CD4-positive, alpha-beta T cell treated with Interleukin-15 for 1 hour (primary cell): ENCODE measurements at places on chromosomes 4 and X.

GRCh38 chr4:11028334-11028733 is 343.8 kb upstream of the CLNK start:
- no peak for DNase-seq

DNA sequence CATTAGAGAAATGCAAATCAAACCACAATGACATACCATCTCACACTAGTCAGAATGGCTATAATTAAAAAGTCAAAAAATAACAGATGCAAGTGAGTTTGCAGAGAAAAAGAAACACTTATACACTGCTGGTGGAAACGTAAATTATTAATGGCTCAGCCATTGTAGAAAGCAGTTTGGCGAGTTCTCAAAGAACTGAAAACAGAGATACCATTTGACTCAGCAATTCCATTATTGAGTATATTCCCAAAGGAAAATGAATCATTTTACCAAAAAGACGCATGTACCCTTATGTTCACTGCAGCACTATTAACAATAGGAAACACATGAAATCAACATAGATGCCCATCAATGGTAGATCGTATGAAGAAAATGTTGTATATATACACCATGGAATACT is 75.0 kb downstream of the NAA11 start:
- DNase-seq, result no peak

DNA sequence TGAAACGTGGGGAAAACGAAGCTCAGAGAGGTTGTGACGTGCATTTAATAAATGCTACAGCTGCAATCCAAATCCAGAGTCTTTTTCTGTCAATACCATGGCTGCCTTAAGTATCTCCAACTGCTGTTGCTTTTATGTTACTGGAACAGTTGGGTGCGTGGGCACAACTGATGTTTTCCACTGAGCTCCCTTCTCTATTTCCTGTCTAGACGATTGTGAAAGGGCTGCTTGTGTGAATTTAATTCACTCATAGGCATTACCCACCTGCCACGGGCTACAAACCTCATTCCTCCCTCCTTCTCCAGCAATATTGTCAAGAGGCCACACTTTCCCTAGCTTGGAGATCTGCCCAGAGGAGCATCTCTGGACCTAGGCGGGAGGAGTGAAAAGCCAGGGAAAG is 526.0 kb downstream of the MID1IP1 start:
- DNase-seq, result peak; percentile 32

- DNase-seq, result no peak
Observed at GRCh38 chr4:77015390-77015789, 60.4 kb downstream of the CCNI start.

DNA sequence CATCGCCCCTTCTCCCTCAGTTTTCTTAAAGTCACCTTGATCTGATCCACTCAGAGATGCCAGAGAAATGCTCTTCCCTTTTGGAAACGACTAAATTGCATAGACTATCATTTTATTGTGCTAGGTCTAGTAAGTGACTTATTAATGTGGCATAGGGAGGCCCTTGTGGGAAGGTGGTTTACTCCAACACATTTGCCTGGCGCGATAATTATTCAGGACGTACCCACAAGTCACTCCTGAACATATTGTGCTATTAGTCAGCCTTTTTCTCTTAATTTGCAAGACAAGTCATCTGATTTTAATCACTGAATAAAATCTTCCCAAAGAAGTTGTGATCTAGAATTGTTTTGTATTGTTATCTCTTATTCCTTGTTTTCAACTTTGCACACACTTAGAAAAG is 7.6 kb downstream of the ENPEP start:
- no peak for DNase-seq

DNA sequence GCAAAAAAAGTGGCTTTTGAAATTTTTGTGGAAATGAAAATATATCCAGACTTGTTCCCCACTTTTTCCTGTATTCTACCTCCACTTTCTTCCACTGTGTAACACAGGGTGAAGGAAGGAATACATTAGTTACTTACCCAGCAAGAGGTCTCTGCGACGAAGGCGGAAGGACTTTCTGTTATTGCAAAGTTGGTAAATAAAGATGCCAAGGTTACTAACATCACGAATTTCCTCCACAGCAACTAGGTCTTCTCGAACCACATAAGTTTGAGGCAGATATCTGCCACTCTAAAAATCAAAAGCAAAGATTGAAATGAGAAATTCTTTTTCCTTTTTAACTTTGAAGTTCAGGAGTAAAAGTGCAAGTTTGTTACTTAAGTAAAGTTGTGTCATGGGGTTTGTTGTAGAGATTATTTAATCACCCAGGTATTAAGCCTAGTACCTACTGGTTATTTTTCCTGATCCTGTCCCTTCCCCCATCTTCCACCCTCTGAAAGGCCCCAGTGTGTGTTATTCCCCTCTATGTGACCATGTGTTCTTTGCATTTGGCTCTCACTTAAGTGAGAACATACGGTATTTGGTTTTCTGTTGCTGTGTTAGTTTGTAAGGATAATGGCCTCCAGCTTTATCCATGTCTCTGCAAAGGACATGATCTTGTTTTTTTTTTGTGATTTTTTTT is 5.8 kb downstream of the ITM2A start:
- no peak for DNase-seq

GRCh38 chr4:25031077-25031621 is 403 bp upstream of the LGI2 start:
- no peak for DNase-seq

GRCh38 chr4:26217961-26218676 is 102.7 kb upstream of the RBPJ start:
- peak; percentile 50 for DNase-seq

- DNase-seq, result no peak
Observed at GRCh38 chr4:141090473-141090872, 42.8 kb downstream of the RNF150 start.

DNA sequence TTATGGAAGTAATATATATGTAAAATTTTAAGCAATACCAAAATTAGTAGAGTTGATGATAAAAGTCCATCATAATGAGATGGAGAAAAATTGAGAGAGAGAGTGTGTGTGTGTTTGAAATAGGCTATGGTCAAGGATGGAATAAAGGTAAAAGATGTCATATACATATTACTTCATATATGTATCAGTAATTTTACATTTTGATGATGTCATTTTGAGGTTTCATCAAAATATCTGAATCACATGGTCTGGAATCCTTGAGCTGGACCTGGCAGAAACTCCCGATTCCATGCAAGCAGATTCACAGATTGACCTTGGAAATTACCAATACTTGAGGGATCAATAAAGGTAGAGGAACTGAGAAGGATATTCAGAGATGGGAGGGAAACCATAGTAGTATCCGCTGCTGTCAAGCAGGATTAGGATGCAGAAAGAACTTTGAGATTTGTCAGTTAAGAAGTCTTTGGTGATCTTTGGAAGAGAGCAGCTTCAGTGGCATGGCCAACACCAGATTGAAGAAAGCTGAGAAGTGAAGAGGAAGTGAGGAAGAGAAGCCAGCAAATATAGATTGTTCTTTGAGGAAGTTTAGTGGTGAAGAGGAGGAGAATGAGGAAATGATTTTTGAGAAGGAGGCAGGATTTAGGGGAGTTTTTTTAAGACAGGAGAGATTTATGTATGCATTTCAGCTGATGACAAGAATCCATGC is 21.5 kb downstream of the DNAAF6 start:
- no peak for DNase-seq

- DNase-seq, result no peak
Observed at GRCh38 chr4:1222036-1222789, 26.7 kb downstream of the CTBP1 start.

GRCh38 chr4:23036503-23036902 is 343.8 kb downstream of the GBA3 start:
- no peak for DNase-seq

DNA sequence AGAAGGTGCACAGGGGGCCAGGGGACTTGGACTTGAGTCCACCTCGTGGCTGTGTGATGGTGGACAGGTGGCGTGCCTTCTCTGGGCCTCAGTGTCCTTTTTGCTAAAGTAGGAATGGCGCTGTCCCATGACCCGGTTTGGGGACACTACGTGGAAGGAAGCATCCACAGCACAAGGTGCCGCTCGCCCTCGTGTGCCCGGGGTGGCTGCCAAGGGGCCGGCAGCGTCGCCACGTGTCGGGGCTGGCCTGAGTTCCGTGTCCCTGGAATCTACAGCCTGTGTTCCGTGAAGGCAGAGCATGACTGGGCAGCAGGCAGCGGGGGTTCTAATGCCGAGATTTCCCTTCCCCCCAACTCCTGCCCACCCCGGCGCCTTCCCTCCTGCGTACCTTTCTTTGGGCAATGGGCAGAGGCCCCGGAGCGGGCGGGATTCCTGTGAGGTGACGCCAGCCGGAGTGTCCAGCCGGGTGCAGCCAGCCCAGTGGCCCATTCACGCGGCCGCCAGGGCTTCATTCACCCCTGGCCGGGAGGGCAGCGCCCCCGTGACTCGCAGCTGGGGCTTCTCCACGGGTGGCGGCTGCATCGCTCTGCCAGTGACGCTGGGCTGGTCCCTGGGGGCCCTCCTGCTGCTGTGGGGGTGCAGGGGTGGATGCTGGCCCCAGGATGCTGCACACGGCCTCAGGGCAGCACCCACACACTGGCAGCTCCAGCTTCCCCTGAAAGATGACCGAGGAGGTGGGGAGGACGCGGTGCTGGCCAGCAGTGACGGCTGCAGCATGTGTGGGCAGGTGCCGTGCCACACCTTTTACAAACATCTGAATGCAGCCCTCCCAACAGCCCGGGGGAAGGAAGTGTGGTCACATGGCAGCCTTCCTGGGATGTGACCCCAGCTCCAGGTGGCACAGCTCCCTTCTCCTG is 21.2 kb downstream of the DOK7 start:
- DNase-seq, result peak; percentile 66

GRCh38 chr4:142725886-142726285 is 120.2 kb downstream of the INPP4B start:
- no peak for DNase-seq

- no peak for DNase-seq
Observed at GRCh38 chr4:58225460-58225859, 1115.3 kb upstream of the IGFBP7 start.

GRCh38 chrX:44223150-44223549 is 120.3 kb downstream of the EFHC2 start:
- no peak for DNase-seq

DNA sequence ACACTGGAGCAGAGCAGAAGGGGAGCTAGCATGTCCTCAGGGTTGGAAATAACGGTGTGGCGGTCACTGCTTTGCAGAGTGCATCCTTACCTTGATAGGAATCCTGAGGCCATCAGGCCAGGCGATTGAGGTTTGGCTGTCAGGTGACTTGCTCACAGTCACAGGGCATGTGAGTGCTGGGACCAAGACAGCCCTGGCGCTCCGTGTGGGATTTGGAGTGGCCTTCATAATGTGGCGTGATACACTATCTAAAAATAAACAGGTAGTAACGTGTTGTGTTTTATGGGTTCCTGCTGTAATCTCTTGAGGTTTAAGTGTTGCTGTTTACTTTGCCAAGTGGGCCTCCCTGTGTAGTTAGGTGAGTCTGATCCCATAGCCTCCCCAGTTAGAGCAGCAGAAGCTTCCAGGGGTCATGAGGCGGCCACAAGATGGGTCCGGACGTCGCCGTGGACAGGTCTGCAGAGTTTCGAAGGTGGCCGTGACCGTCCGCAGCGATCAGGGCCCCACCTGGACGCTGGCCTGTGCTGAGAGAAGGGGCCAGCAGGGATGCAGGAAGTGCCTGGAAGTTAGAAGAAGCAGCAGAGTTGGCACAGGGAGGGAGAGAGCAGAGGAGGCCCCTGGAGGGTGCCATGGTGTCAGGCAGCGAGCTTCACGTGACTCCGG is 27.7 kb downstream of the RGS12 start:
- no peak for DNase-seq

GRCh38 chrX:41707218-41707617 is 16.8 kb upstream of the GPR82 start:
- no peak for DNase-seq

DNA sequence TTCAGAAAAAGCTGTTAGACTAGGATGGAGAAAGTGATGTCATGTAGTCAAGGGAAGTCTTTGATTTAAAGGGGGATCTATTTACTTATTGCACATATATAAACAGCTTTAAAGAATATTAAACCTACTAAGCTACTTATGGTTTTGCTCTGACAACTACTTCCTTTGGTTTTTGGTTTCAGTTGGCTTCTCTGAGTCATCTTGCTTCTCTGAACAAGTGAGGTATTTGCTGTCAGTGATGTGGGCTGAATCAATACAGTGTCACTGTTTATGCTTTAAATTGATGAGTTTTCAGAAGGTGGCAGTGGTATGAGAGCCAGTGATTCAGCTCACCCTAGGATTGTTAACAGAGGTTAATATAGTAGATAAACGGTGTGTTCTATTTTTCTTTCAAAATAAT is 75.1 kb downstream of the CEP44 start:
- no peak for DNase-seq

DNA sequence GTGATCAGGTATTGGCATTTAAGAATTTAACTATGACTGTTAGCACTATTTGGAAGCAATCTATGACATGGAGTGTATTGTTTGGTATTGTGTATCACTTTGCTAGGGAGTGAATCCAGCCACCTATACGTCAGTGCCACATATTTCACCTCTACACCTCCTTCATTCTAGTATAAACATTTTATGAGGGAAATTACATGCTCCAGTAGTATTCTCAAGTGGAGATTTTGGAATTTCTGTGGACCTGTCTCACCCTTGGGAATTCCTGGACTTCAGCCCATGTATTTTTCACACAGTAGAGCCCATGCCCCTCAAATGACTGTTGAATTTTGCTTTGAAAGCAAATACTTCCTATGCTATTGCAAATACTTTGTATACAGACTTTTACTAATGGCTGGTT is 11.3 kb downstream of the BST1 start:
- DNase-seq, result no peak

DNA sequence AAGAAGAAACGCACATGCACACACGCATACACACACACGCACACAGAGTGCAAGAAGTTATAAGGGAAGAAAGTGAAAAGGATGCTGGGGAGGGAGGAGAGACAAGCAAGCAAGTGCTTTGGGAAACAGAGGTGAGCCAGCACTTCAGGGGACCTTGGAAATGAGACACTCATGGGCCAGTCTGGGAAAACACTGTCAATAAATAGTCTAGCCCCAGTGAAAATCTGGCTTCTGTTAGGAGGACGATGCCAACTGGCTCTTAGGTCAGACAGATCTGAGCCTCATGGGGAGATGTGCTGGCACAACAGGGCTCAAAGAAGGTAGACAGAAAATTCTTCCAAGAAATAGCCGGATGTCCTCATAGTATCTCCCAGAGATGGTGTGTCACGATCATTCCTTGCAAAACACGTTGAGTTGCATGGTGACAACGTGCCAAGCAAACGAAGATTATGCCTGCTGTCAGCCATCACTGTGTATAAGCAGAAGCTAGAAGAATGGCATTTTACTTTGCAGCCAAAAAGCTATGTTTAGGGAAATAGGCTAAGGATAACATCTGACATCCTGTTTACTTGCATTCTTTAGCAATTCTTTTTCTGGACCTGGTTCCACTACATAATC is 557 bp upstream of the ARHGEF6 start:
- no peak for DNase-seq

DNA sequence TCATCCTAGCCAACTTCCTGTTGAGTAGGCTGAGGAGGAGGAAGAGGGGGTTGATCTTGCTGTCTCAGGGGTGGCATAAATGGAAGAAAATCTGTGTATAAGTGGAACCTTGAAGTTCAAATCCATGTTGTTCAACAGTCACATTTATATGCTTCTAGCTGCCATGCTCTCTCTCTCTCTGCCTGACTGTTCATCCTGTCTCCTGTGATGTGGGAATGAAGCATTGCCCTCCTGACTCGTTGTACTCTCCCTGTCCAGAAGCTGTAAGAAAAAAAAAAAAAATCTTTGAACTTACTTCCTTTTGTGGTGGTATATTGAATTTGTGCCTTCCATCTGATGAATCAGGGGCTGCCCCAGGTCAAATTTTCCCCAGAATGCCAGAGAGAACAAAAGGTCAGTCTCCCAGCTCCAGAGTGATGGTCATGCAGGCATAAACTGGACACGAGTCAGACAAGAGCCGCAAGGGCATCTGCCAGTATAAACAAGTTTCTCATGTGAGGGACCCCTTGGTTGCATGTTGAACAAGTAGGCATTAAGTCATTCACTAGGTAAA is 257.0 kb downstream of the IDS start:
- DNase-seq, result no peak
